ENCODE measurements at places on chromosomes 11 and 22.

- DNase-seq: no peak
Observed at GRCh38 chr11:20238712-20239111, 78.4 kb upstream of the DBX1 start.

DNA sequence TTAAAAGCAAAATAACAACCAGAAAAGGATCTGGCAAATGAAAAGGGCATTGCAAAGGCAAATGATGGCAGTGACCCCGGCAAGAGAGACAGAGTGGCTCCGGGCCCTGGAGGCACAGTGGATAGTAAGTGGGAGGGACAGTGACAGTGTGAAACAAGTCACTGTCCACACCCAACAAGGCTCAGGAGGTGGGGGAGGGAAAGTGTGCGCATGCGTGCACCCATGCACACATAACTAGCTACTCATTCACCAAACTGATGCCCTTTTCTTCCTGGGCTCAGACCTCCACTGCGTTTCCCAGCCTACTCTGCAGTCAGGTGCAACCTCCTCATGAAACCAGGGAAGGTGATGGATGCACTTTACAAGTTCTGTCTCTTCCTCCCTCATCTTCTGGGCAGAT lies 108.4 kb downstream of the SHANK2 start:
- no peak for DNase-seq

GRCh38 chr11:124745270-124745834 lies 5.6 kb downstream of the NRGN start:
- no peak for DNase-seq

DNA sequence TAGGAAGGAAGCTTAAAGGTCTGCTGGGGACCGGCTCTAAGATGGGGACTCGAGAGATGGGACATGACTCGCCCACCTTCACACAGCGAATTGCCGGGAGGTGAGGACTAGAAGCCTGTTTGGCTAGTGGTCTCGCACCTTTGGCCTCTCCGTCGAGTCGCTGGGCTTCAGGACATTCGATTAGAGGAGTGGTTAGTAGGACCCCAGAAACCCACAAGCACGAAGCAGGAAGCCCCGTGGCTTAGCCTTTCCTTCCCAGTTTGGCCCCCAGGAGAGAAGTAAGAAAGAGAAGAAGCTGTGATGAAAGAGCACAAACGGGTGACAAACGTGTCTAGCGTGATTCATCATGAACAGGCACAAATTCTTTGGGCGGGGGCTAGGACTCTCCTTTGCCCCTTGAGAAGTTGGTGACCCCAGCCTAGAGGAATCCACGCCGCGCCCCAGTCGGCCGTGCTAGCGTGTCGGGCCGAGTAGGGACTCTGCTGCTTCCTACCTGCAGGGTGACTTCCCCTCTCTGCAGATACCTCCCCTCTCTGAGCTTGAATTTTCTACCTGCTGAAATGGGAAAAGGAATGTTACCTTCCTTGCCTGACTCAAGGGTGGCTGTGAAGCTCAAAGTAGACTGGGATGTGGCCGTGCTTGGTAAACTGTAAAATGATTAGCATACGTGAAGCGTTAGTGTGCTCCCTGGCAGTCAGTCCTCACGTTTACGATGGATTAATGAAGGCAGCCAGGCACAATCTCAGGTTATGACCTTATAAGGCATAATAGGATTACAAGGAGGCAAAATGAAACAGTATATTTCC lies 1.1 kb upstream of the ADM start:
- no peak for DNase-seq

GRCh38 chr11:48014917-48015316 lies 34.6 kb downstream of the PTPRJ start:
- DNase-seq: no peak

DNA sequence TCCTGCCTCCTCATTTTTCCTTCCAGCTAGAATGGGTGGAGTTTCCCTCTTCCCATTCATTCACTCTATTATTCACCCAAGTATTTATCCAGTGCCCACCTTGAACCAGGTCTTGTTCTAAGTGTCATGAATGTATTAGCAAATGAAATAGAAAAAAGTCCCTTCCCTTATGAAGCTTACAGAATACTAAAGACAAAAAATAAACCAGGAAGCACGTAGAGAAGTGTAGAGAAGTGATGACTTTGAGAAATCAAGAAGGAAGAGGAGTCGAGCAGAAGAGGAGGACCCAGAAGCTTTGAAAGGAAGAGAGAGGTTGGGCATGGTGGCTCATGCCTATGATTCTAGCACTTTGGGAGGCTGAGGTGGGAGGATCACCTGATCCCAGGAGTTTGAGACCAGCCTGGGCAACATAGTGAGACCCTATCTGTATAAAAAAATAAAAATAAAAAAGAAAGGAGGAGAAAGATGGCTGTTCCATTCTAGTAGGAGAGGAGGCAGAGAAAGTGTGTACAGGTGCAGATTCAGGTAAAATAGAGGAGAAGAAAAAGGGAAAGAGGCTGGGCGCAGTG lies 17.1 kb upstream of the SYVN1 start:
- DNase-seq: no peak

DNA sequence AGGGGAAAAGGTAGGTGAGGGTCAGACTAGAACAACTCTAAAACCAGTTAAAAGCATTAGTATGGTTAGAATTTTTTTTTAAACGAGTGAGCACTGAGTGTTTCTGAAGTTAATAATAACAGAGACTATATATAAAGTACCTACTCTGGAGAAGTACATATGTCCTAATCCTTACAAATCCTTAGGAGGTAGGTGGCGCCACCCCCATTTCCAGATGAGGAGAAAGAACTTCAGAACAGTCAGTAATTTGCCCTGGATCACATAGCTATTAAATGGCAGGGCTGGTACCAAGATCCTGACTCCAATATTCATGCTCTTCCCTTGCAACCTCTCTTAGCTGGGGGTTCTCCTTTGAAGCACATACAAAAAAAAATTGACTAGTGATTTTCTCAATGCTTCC lies 80.5 kb downstream of the CLPB start:
- DNase-seq: no peak

DNA sequence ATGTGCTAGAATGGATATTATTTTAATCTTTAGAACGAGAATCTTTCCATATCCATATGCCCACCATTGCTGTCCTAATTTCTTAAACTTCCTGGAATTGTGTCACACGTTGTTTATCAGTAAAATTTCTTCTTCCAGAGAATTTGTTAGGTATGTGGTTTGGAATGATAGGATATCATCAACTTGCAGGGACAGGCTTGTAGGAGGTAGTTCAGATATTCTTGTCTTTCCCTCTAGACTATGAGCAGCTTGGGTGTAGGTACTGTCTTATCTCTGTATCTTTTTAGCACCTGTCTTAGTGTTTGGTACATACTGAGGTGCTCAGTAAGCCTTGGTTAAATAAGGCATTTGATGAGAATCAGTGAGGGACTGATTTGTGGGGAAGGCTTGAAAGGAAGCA lies 3.4 kb downstream of the CTNND1 start:
- DNase-seq: no peak

DNA sequence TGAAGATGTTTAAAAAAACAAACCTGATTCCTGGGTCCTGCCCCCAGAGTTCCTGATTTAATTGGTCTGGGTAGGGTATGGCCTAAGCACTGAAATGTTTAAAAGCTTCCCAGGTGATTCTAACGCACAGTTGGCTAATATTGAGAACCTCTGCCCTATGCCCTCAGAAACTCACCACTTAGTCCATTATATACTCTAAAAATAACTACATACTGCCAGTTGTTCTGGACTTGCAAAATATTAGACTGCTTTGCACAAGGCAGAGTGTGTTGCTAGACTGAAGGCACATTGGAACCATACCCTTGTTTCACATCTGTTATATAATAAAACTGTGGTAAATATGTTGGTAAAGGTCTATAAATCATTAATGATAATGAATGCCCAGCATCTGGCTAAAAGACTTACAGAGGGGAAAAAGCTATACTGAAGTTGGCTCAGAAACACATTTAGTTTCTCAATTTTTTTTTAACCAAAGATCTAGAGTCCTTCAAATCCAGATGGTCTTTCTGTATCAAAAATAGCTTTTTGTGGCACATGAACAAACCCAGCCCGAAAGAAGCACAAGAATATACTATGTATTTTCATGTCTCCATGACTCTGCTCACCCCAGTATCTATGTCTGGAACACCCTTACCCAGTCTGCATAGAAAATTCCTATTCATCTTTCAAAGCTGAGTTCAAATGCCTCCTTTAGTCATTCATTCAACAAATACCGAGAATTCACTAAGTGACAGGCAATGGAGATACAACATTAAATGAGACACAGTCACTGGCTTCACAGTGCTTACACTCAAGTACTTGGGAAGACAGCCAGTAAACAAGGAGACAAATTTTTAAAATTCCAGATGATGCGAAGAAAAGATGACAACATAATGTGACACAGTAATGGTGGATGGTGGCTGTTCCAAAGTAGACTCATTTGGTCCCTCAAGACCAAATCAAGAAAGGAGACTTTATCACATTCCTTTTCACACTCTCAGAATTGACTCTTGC lies 44.1 kb downstream of the RBFOX2 start:
- DNase-seq: no peak

DNA sequence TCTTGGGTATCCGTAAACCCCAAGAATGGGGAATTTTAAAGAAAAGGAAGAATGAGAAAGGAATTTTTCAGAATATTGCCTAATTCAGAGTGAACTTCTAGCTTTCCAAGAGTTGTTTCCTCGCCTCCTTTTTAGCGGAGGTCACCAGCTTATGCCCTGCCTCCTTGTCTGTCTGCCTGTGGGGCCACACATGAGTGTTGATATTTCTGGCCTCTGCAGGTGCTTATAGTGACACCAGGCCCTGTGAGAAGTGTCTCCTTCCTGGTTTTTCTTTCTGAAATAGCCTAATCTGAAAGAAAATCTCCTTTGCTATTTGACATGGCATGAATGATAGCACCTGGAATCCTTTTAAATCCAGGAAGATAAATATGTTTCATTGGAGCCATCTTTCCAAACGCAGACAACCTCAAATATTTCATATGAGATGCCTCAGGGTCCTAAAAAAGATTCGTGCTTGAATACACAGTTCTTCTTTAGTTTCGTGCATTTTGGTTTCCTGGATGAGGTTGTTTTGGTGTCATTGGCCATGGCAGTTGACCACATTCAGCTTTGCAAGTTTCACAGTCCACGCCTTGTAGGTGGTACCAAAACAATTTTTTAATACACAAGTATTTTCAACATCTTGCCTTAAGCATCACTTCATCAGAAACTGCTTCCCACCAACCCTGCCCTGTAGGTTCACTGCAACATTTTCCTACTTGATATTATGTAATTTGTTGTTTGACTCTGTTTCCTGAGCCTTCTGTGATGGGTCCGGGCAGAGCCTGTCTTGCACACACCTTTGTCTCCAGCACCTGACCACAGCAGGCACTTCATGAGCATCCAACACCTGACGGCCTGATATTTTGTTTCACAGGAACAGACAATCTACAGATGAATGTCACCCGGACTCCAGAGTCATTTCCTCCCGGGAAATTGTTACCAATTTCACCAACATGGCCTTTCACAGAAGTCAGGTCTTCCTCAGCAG lies 159.4 kb downstream of the C11orf91 start:
- DNase-seq: no peak

DNA sequence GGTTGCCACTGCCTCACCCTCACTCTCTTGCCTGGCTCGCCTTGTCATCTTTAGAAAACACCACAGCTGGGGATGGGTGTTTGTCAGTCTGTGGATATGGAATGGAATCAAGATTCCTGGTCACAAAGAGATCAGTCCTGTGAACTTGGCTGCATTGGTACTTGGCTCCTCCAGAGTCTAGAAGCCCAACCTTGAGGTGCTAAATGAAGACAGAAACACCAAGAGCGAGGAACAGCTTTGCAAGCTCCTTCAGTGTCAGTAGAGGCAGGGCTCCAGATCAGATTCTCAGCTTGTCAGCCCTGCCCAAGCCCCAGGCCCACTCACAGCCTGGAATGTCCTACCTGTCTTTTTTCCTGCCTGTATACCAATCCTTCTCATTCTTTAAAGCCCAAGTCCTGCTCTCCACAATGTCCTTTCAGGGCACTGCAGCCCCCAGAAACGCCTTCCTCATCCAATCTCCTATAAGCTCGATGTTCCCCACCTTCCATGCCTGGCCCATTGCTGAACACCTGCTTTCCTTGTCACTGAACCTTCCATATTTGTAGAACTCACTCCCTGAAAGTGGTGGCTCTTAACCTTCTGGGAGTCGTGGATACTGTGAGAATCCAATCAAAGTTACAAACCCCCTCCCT lies 188.9 kb downstream of the BCR start:
- no peak for DNase-seq

DNA sequence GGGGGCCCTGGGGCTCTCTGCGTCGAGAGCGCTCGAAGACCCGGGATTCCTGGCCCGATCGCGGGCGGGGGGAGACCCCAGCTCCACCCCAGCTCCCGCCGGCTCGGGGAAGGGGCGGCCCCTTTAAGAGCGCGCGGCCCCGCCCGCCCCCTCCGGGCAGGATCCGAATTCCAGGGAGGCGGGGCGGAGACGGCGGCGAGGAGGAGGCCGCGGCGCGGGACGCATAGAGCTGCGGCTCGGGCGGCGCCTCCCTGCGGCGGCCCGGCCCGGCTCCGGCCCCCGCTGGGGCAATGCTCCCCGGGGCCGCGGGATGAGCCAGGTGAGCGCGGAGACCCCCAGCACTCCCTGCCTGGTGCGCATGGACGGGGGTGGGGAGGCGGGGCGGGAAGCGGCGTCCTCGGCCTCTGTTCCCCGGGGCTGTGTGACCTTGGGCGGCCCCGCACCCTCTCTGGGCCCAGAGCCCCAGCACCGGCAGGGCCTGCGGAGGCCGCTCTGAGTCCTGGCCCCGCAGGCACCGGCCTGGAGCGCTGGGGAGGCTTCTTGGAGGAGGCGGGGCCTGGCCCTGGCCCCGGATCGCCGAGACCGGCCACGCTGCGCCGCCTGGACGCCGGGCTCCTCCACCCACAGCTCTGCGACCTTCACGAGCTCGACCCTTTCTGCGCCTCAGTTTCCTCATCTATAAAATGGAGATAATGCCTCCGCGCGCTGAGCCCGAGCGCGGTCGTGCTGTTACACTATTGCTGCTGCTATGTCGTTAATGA lies 565 bp downstream of the GAS2L1 start:
- DNase-seq: no peak

DNA sequence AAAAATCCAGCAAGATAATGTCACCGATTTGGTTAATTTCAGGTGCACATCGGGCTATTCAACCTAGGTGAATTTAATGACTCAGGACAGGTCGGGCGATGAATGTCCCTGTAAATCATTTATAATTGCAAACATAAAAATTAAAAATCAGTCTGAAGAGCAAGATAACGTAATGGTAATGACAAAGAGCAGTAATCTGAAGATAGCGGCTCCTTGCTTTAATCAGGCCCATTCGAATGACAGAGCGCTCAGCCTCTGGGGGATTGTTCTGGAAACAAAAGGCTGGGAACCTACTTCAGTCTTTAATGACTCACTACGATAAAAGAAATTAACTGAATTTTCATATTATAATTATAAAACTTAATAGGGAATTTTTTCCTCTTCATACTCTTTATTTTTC lies 61.3 kb downstream of the RCN1 start:
- DNase-seq: no peak

DNA sequence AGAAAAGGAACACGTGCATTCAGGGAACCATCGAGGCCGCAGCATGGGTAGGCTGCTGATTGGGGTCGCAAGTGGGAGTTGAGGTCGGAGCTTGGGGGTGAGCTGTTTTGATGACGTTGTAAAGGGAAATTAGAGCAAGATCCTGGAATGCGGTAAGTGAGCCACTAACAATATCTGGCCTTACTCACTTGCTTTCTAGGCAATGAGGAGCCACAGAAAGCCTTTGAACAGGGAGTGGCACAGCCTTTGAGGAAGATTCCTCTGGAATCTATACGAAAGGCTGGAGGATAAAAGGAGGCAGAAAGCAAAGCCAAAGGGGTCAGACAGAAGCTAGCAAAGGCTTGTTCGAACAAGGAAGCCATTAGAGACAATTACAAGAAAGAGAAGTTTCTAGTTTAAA lies 197.5 kb downstream of the LARGE1 start:
- no peak for DNase-seq

- DNase-seq: peak; percentile 17
Observed at GRCh38 chr11:6667733-6668374, 12.2 kb upstream of the DCHS1 start.

GRCh38 chr11:27011560-27012233 lies 17.8 kb downstream of the FIBIN start:
- DNase-seq: no peak

Data from activated T-cell treated with anti-CD3 and anti-CD28 coated beads for 4 hours (primary cell).